Activated CD4-positive, alpha-beta memory T cell treated with anti-CD3 and anti-CD28 coated beads for 36 hours (primary cell): ENCODE measurements at places on chromosomes 5 and 9.

DNA sequence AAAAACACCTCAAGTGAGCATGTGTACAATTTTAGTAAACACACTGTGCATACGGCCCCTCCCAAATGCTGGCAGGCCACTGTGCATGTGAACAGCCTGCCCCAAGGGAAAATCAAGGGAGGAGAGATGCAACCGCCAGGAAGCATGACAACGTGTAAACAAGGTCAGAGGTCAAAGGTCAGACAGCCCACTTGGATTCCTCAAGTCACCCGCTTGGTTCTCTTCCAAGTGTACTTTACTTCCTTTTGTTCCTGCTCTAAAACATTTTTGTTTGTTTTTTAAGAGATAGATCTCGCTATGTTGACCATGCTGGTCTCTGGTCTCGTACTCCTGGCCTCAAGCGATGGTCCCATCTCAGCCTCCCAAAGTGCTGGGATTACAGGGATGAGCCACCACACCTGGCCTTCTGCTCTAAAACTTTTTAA, 126.7 kb upstream of the SHB start:
- H3K27ac ChIP-seq = no peak overlapping the region
- H3K4me3 ChIP-seq = no peak overlapping the region
- H3K4me1 ChIP-seq = no peaks in the 10 kb centered on the region
- no peaks in the 10 kb centered on the region for H3K36me3 ChIP-seq
- H3K27me3 ChIP-seq = peaks cover 14% of the 10 kb centered on the region
- DNase-seq = no peak

DNA sequence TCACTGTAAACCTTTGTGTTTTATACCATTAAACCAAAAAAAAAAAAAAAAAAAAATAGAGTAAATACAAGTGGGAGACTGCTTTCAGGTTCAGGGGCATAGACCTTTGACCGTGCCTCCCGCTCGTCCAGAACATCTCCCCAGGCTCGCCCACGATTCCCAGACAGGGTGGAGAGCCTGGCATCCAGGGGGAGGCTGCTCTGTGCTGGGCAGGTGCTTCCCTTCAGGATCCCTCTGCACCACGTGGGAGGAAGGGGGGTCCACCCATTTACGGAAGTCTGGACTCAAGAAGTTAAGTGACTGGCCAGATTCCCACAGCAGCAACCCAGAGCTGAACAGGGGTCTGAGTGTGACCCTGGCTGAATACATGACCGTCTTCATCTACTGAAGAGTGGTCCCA, 125.4 kb upstream of the LMX1B start:
- H3K4me1 ChIP-seq = peaks cover 12% of the 10 kb centered on the region
- no peak for DNase-seq
- H3K27me3 ChIP-seq = peaks cover 9% of the 10 kb centered on the region

GRCh38 chr5:132076983-132077382, 3.4 kb downstream of the CSF2 start:
- no peak for DNase-seq
- peak overlapping the region; percentile 69 for H3K27ac ChIP-seq
- H3K4me3 ChIP-seq = no peak overlapping the region
- H3K27me3 ChIP-seq = no peaks in the 10 kb centered on the region

DNA sequence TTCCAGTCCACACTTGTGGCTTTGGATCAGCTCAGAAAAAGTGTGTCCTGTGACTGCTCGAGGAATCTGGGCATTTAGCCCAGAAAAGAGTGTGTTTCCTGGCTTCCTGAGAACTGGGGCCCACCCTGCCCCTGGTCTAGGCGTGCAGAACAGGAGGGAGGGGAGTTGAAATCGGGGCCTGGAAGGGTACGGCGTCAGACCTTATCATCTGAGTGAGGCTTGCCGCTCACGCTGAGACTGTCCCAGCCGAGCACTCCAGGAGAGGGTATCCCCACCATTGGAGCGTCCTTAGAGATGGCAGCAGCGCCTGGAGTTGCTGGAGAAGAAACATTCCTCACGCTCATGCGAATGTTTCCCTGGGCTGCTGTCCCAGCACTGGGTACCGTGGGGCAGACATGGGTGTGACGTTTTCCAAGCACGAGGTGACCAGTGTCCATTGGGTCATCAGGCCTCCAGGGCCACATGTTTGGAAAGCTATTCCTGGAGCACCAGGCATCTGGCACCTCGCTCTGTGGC, 22.5 kb downstream of the NEK6 start:
- H3K4me3 ChIP-seq = no peak overlapping the region
- H3K36me3 ChIP-seq = no peaks in the 10 kb centered on the region
- H3K27ac ChIP-seq = no peak overlapping the region
- no peak for DNase-seq

DNA sequence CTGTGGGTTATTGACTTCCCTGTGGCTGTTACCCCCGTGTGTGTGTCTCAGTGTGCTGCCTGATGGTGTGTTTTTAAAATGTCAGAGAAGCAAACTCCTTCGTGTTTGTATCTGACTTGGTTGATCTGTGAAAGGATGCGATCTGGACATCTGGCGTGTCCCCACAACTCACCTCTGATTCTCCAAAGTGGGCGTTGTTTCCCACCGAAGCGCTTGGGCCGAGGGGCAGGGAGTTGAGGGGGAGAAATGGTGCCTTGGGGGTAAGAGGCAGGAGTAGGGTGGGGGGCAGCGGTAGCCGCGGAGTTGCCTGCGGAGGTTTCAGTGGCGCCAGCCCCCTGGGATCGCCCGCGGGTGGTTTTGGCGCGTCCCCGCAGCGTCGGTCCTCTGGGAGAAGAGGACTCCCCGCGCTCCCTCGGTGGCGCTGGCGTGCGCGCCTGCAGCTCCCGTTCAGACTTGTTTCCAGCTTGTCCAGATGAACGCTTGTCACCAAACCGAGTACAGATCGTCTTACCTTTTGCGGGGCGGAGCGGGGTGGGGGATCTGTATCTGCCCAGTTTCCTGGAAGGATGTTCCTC, 1.1 kb downstream of the MAST4 start:
- H3K36me3 ChIP-seq = no peaks in the 10 kb centered on the region
- DNase-seq = peak; percentile 18
- peak overlapping the region; percentile 51 for H3K4me3 ChIP-seq
- H3K27ac ChIP-seq = no peak overlapping the region
- peaks cover 63% of the 10 kb centered on the region for H3K27me3 ChIP-seq
- peaks cover 17% of the 10 kb centered on the region for H3K4me1 ChIP-seq

- H3K27ac ChIP-seq = no peak overlapping the region
- no peaks in the 10 kb centered on the region for H3K27me3 ChIP-seq
- H3K36me3 ChIP-seq = peaks cover 77% of the 10 kb centered on the region
These were observed 17.1 kb downstream of the TARS1 start for GRCh38 chr5:33457817-33458216.
